ENCODE measurements at places on chromosomes 7 and 10. TPM values are rescaled to one million over a fixed set of nuclear protein-coding genes. Genes with fewer than 3 reads are reported as not detected.

DNA sequence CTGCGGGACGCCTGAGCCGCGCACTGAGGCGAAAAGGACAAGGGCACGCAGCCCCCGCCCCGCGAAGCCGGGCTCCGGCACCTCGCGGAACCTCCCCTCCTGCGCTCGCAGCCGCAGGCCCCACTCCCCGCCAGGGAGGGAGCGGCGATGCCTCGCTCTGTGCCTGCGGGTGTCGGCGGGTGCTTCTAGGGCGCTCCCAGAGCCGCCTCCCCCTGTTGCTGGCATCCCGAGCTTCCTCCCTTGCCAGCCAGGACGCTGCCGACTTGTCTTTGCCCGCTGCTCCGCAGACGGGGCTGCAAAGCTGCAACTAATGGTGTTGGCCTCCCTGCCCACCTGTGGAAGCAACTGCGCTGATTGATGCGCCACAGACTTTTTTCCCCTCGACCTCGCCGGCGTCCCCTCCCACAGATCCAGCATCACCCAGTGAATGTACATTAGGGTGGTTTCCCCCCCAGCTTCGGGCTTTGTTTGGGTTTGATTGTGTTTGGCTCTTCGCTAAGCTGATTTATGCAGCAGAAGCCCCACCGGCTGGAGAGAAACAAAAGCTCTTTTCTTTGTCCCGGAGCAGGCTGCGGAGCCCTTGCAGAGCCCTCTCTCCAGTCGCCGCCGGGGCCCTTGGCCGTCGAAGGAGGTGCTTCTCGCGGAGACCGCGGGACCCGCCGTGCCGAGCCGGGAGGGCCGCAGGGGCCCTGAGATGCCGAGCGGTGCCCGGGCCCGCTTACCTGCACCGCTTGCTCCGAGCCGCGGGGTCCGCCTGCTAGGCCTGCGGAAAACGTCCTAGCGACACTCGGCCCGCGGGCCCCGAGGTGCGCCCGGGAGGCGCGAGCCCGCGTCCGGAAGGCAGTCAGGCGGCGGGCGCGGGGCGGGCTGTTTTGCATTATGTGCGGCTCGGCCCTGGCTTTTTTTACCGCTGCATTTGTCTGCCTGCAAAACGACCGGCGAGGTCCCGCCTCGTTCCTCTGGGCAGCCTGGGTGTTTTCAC, 519 bp downstream of the ITGB8 start:
- no peaks in the 10 kb centered on the region for H3K36me3 ChIP-seq
- peaks cover 24% of the 10 kb centered on the region for H3K4me1 ChIP-seq
- H3K27me3 ChIP-seq = peaks cover 23% of the 10 kb centered on the region

DNA sequence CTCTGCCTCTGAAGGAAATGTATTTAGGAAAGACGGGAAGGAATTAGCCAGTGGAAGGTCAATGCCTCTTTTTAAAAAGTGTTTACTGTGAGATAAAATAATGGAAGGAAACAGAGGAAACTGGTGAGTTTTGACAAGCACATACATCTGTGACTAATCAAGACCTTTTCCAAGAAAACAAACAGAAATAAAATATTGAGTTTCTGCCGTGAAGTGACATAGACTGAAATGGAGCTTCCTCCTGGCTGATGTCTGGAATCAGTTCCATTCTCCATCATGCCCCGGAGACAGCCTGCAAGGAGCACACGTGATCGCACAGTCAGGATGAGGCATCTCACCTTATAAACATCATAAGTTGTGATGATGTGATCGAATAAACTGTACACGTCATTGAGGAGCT, 30.7 kb downstream of the TECTB start:
- H3K4me3 ChIP-seq = no peak overlapping the region
- DNase-seq = no peak
- no peak overlapping the region for H3K27ac ChIP-seq
- peaks cover 16% of the 10 kb centered on the region for H3K27me3 ChIP-seq

DNA sequence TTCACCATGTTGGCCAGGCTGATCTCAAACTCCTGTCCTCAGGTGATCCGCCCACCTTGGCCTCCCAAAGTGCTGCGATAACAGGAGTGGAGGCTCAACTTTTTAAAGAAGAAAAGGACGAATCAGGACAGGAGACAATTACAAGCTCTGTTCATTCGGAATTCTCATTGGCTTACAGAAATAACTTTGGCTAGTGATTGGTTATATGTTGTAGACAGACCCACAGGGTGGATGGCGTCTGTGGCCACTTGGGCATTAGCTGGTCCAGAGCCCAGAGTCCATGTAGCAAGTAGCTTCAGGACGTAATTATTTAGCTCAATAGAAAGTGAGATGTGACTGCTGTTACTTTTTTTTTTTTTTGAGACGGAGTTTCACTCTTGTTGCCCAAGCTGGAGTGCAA, 160.5 kb upstream of the TNRC18 start:
- no peaks in the 10 kb centered on the region for H3K4me1 ChIP-seq
- H3K27ac ChIP-seq = no peak overlapping the region
- H3K4me3 ChIP-seq = no peak overlapping the region
- no peaks in the 10 kb centered on the region for H3K27me3 ChIP-seq

- DNase-seq = no peak
- peaks cover 2% of the 10 kb centered on the region for H3K4me1 ChIP-seq
- H3K27me3 ChIP-seq = no peaks in the 10 kb centered on the region
- no peak overlapping the region for H3K4me3 ChIP-seq
- no peak overlapping the region for H3K27ac ChIP-seq
These were observed 15.2 kb downstream of the RAB11FIP2 start for GRCh38 chr10:118031351-118032075.

DNA sequence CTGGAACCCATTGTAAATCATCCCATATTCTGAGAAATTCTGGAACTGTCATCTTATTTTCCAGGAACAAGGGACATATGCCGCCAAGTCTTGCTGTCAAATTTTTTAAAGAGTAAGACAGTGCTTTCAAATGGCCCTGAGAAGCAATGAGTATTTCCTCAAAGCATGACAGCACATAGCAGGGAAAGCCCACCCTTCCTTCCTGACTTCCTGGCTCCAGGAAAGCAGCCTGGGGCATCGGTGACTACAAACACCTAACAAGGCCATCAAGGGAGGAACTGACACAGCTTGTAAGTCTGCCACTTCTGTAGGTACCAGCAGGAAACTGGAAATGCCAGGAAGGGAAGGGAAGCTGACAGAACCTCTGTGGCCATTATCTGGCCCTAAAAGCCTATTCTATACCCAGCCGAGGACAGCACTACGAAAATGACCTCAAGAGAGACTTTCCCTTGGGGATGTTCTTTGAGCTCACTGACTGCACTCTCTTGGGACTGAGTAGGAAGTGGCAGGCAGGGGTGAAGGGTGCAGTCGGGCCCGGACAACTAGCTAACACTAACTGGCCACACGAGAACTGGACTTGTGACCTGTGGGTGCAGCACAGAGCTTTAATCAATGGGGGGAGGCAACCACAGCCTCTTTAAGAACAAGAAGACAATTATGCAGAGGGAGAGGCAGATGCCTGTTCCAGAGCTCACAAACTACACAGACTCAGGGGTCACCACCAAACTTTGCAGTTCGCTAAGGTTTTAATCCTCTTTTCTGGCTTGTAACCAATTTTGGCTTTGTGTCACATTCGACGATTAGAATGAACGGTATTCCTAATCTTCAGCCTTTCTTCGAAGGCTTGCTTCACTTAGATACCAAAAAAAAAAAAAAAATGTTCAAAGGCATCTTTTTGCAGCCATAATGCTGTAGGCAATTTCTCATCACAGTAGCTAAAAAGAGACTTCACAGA, 52.0 kb downstream of the GRB10 start:
- no peak for DNase-seq
- no peaks in the 10 kb centered on the region for H3K4me1 ChIP-seq
- no peak overlapping the region for H3K4me3 ChIP-seq
- H3K27me3 ChIP-seq = no peaks in the 10 kb centered on the region
- no peaks in the 10 kb centered on the region for H3K36me3 ChIP-seq

DNA sequence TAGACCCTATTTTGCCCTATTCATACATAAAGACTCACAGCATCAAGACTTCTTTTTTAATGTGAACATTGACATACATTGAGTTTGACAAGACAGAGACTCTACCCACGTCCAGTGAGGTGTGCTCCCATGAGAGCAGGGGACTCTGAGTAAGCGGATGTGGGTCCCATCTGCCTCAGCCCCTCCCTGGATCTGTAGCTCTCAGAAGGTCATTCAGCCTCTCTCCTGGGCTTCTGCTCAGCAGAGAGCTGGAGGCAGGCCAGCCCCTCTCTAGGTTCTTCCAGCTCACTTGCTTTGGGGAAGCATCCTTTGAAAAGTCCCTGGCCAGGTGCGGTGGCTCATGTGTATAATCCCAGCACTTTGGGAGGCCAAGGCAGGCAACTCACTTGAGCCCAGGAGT, 146.9 kb upstream of the ZMIZ1 start:
- no peak overlapping the region for H3K4me3 ChIP-seq
- no peak overlapping the region for H3K27ac ChIP-seq
- no peaks in the 10 kb centered on the region for H3K36me3 ChIP-seq
- H3K27me3 ChIP-seq = no peaks in the 10 kb centered on the region

Gene GPRIN2
- not detected for total RNA-seq

Gene ATOH7
- not detected for total RNA-seq

- no peak overlapping the region for H3K27ac ChIP-seq
- no peak overlapping the region for H3K4me3 ChIP-seq
- no peaks in the 10 kb centered on the region for H3K4me1 ChIP-seq
These were observed 128.7 kb downstream of the AKR1D1 start for GRCh38 chr7:138204982-138205298.

DNA sequence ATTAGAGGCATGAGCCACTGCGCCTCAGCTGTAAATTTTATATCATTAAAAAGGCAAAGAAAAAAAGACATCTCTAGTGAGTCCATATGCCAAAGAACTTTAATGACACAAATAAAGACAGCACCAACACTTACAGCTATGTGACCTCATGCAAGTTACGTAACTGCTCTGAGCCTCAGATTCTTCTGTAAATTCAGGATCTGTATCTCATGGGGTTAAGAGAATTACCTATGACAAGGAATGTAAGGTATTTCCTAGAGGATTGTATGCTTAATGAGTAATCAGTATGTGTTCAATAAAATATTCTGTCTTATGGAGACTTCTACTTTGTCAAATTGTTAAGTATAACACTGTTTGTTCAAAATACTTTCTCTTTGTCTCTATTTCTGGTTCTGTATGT, 274.0 kb upstream of the GLI3 start:
- no peaks in the 10 kb centered on the region for H3K36me3 ChIP-seq
- DNase-seq = no peak
- no peaks in the 10 kb centered on the region for H3K27me3 ChIP-seq
- H3K4me1 ChIP-seq = no peaks in the 10 kb centered on the region
- no peak overlapping the region for H3K27ac ChIP-seq

Gene FAM171A1
- 2.6 TPM for total RNA-seq

- H3K4me3 ChIP-seq = no peak overlapping the region
- H3K27me3 ChIP-seq = no peaks in the 10 kb centered on the region
- no peaks in the 10 kb centered on the region for H3K36me3 ChIP-seq
- H3K4me1 ChIP-seq = no peaks in the 10 kb centered on the region
These were observed 100.0 kb downstream of the TCERG1L start for GRCh38 chr10:131211559-131211958.

GRCh38 chr7:119596651-119597050, 676.3 kb upstream of the KCND2 start:
- no peaks in the 10 kb centered on the region for H3K4me1 ChIP-seq
- DNase-seq = no peak
- no peaks in the 10 kb centered on the region for H3K36me3 ChIP-seq
- H3K27me3 ChIP-seq = no peaks in the 10 kb centered on the region
- no peak overlapping the region for H3K27ac ChIP-seq

DNA sequence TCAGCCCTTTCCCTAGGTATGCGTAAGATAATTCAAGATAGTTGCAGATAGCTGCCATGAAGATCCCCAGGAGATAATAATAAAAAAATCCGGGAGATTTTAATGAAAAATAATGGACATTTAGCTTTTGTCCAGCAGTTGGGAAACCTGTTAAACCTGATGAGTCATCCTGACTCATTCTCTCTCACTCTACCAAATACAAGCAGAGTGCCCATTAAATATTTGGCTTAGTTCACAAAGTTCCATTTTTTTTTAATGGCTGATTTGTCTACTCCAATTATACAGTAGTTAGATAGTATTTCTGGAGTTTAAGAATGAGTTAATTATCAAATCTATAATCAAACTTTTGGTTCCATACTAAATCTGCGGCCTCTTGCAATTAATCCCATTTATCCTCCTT, 2.1 kb upstream of the SHTN1 start:
- no peak overlapping the region for H3K27ac ChIP-seq
- DNase-seq = no peak
- peaks cover 14% of the 10 kb centered on the region for H3K4me1 ChIP-seq
- no peak overlapping the region for H3K4me3 ChIP-seq
- peaks cover 26% of the 10 kb centered on the region for H3K27me3 ChIP-seq

- no peaks in the 10 kb centered on the region for H3K27me3 ChIP-seq
- H3K4me3 ChIP-seq = no peak overlapping the region
- no peaks in the 10 kb centered on the region for H3K36me3 ChIP-seq
- no peak overlapping the region for H3K27ac ChIP-seq
- DNase-seq = peak; percentile 3
These were observed 27.6 kb downstream of the SLC35G1 start for GRCh38 chr10:93921338-93921737.

Gene PPIA
- 423 TPM for total RNA-seq

DNA sequence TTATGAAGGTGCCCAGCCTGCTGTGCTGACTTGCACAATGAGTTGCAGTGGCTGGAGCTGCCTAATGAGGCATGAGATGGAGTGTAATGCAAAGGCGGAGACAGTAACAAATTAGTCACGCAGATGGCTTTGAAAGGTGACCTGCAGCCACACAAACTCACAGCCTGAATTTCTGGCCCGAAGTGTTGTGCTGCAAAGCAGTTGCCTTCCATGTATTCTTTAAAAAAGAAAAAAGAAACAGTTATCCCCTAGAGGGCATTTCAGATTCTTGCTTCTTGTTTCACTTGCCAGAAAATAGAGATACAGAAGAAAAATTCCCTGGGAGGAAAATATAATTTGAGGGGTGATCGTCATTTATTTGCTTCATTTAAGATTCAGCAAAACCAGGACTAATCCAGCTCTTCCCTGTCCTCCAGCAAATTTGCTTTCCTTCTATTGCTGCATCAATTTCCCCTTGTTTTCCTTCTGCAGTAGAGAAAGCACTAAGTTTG, 239.9 kb downstream of the ADRA2A start:
- no peak for DNase-seq
- no peaks in the 10 kb centered on the region for H3K4me1 ChIP-seq
- no peaks in the 10 kb centered on the region for H3K36me3 ChIP-seq
- no peak overlapping the region for H3K4me3 ChIP-seq

DNA sequence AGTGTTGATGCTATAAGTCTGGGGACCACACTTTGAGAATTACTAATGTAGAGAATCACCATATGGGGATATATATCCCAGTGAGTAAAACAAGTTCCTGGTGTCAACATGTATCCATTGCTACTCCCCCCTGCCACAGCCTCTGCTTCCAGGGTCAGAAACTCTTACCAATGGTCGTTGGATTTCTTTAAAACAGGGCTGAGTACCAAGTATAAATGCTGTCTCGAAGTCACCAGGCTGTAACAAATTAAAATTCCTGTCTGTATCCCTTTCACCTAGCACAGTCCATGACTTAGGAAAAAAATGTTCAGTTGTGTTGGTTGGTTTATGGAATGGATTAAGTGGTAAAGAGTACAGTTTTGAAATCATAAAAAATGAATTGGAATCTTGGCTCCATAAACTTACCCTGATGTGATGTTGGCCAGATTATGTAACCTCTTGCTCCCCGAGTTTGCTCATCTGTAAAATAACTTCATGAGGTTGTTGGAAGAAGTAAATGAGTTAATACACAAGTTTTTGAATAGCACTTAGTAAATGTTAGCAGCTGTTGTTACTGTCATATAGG, 364.0 kb upstream of the LRGUK start:
- no peak overlapping the region for H3K27ac ChIP-seq
- H3K4me3 ChIP-seq = no peak overlapping the region
- H3K4me1 ChIP-seq = no peaks in the 10 kb centered on the region
- H3K27me3 ChIP-seq = no peaks in the 10 kb centered on the region
- no peak for DNase-seq

Gene OR2A7
- total RNA-seq = 5.4 TPM

All from CD4-positive, alpha-beta T cell (primary cell).